ENCODE measurements at places on chromosomes 5 and 9. TPM values are rescaled to one million over a fixed set of nuclear protein-coding genes. Genes with fewer than 3 reads are reported as not detected.
A peak's percentile ranks its signal among the peaks of the same experiment; 100 is the strongest.

DNA sequence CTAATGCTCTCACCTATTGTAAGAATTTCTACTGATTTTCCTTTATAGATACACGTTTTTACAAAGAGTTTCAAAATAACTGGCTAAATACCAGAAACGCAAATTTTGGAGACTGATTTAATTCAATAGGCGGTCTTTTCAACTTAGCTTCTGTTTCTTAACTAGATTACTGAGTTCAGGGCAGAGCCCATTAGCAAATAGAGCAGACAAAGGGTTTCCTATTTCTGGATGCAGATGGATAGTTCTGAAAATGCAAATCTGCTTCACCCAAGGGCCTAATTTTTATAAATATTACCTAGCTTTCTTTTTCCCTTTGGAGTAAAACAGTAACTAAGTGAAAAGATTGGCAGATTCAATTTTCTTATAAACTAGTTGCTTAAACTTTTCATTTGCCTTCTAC, 13.6 kb upstream of the KIAA1958 start:
- DNase-seq: no peak

DNA sequence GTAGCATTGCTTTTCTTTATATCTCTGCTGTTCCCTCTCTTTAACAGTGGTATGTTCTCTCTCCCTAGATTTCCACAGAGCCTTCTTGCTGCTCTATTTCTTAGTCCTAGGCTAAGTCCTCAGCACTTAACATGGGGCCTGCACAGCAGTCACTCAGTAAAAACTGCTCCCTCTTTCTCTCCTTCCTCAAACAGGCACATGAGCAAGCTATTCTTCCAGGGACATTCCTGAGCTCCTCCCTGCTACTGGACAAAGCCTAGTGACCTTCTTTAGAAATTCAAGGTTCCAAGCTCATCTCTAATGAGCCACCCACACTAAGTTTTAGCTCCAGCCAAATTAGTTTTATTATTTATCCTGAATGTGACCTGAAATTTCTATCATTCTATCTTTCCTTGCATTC, 39.5 kb downstream of the TRIM32 start:
- no peak for DNase-seq

DNA sequence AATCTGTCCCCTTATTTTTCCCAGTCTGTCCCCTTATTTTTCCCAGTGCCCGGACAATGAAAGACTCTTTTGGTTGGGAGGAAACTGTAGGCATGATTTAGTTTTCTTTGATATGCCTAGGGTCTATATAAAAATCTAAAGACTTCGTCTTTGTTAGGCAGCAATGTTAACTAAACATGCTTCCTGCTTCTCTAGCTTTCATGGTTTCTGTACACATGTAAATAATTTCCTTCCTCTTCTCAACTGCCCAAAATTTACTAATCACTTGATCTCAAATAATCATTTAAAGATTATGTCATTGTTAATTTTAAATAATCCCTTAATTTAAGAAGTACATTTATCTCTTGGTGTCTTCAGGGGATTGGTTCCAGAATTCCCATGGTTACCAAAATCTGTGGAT, 47.8 kb upstream of the RAPGEF6 start:
- no peak for DNase-seq

DNA sequence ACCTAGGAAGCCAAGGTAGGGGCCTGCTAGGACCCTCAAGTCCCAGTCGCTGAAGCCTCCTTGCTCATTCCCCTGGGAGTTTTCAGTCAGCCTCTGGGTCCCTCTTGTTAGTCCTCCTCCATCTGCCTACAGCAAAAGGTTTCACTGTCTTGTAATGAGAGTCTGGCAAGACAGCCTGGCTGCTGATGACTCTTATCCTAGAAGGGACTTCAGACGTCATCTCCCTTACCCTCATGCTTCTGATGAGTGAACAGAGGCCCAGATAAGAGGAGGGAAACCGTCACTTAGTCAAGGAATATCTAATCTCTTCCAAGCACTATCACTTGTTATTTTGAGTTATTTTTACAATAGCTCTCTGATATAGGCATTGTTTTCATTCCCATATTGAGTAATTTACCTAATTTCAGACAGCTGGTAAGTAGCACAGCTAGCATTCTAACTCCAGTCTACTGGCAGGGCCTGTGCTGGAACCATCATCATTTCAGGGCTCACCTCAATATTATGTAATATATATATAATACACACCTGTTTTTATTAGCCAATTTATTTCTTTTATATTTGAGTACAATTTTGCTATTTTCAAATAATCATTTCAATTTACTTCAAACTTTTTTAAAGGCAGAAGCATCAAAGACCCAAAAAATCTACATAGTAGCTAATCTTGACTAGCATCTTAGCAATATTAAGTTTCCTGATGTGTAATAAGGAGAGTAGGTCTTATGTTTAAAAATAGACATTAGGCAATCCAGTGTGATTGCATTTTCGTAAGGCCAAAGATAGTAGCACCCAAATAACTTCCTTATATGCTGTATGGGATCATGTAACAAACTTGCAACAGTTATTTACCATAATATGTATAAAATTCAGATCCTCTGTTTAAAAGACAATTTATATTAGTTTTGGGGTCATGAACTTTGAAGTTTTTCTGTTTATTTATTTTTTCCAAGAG, 7.9 kb downstream of the CMYA5 start:
- DNase-seq: no peak

GRCh38 chr9:78046112-78046511, 14.5 kb upstream of the GNAQ start:
- DNase-seq: no peak

The INSL4 gene
- not detected for total RNA-seq

The SOX30 gene
- 0.12 TPM for total RNA-seq

GRCh38 chr5:74833537-74834266, 32.5 kb downstream of the FAM169A start:
- DNase-seq: no peak

GRCh38 chr9:130869250-130869649, 27.4 kb downstream of the QRFP start:
- peak; percentile 55 for DNase-seq

DNA sequence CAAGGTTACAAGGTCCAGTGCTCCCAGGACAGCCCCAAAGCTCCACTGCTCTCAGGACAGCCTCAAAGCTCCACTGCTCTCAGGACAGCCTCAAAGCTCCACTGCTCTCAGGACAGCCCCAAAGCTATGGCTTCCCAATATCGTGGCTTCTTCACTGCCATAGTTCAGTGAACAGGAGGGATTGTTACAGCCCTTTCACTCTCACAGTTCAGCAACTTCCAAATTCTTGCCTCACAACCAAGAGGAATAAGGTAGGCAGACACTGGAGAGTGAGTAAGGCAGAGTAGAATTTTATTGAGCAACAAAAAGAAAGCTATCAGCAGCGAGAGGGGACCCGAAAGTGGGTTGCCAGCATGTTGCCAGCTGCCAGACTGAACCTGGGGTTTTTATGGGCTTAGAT, 277.6 kb downstream of the CDH10 start:
- no peak for DNase-seq

The WDR38 gene
- not detected for total RNA-seq

The APBA1 gene
- 6.2 TPM for total RNA-seq

- DNase-seq: no peak
These were observed 94.5 kb downstream of the LMX1B start for GRCh38 chr9:126708178-126708577.

The SUSD3 gene
- total RNA-seq: 4.8 TPM

The FGD3 gene
- total RNA-seq: 21.6 TPM

- DNase-seq: no peak
These were observed 3.4 kb upstream of the CXCL14 start for GRCh38 chr5:135582099-135582781.

The TAF1L gene
- not detected for total RNA-seq

DNA sequence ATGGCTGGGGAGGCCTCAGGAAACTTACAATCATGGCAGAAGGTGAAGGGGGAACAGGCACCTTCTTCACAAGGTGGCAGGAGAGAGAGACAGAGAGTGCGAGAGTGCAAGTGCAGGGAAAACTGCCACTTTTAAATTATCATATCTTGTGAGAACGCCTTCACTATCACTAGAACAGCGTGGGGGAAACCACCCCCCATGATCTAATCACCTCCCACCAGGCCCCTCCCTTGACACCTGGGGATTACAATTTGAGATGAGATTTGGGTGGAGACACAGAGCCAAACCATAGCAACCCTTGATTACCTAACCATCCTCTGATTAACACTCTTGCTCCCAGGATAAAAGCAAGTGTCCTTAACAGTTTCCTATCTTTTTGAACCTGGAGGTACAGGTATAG, 21.1 kb downstream of the ADAMTS19 start:
- DNase-seq: no peak

DNA sequence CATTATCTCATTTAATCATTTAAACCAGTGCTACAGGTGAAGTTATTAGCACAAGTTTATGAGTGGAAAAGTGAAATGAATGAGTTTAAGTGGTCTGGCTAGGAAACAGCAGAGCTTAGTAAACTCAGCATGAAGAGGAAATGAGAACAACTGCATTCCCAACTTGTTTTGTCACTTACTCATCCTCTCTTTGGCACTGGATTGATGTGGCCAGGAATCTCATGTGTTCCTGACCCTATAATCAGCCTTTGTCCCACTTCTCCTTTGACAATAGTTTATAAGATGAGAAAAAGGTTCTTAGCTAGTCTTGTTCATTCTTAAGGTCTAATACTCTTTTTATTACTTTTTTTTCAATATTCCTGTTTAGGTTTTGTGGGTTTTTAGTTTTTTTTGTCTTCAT, 559.2 kb upstream of the TLE4 start:
- DNase-seq: no peak

The PANK3 gene
- 64.3 TPM for total RNA-seq

DNA sequence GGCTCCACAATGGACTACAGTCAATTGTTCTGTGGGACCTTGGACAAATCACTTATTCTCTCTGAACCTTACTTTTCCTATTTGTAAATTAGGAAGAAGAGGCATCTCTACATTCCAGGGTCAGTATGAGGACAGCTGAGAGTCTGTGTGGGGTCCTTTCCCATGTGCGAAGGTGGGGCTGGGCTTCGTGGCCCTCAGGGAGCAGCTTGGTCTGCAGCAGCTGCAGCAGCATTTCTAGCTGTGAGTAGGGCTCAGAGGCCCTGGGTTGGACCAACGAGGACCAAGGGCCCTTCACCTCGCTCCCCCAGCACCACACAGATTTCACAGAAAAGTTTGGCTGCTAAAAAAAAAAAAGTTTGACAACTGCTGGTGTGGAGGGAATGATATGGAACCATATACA, 9.4 kb upstream of the DDX41 start:
- peak; percentile 29 for DNase-seq

- DNase-seq: no peak
These were observed 6.4 kb downstream of the SPINK6 start for GRCh38 chr5:148209151-148209770.

DNA sequence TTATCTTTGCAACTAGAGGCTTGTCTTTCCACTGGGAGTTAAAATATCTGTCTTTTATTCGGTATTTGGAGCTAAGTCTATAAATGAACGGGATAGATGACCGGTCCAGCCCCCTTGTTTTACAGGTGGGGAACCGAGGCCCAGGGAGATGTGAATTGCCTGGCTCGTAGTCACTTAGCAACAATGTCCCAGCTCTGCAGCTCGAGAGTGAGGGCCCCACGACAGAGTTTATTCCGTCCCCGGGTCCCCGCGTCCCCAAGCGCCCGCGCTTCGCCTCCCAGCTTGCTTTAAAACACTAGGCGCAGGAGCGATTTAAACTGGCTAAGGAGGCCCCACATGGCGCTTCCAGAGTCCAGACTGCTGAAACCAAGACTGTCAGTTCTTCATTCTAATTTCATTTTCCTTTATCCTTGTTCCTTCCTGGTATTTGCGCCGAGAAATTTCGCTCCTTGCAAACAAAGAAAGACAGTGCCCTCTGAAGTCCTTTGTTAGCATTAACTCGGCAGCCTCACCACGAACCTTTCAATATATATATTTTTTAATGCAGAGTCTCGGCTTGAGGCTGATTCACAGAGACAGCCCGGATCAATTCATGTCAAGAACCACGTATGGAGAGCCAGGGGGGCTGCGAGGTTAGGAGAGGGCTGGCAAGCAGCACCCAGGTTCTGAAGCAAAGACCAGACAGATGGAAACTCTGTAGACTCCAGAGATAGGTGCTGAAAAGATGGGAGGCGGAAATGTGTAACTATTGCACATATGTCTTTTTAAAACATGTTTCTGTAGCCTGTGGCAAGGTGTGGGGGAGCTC, 1.4 kb upstream of the ENC1 start:
- DNase-seq: peak; percentile 70

- DNase-seq: no peak
These were observed 315.0 kb downstream of the FER start for GRCh38 chr5:109062664-109063063.

The SVEP1 gene
- total RNA-seq: 88.1 TPM

DNA sequence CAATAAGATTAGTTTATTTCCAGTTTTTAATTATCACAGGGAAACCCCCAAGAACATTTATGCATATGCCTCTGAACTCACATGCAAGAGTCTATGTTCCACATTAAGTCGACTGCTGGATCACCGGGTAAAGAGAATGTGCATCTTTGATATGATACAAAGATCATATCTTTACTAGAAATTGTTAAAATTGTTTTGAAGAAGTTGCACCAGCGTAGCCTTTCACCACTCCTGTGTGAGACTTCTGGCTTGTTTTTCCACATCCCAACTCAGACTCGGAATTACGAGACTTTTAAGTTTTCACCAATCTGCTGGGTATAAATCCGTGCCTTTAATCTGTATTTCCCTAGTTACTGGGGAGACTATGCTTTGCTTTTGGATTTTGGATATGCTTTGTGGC, 113.2 kb downstream of the CEMIP2 start:
- no peak for DNase-seq

GRCh38 chr9:16679327-16679821, 191.1 kb downstream of the BNC2 start:
- DNase-seq: no peak

DNA sequence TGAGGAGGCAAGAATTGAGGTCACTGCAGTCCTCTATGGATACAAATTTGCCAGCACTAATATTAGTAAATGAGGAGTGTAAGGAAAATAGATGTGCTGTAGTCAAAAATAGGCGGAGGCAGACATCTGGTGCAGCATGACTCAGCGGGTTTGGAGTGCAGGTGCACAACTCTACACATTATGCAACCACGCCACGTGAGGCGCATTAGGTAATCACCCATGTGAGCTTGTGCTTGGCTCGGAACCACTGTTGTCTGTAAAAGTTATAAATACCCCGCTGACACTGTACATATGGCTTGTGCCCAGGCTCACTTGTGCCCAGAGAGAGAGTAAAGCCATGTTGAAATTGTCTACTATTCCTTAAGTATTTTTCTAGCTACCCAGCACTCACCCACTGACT, 623.5 kb upstream of the NUDT12 start:
- peak; percentile 75 for DNase-seq

The ZFAND5 gene
- total RNA-seq: 204 TPM

- no peak for DNase-seq
These were observed 10.9 kb downstream of the SNCAIP start for GRCh38 chr5:122322801-122323548.

The MTRR gene
- 116 TPM for total RNA-seq

GRCh38 chr5:44943647-44944046, 134.9 kb downstream of the MRPS30 start:
- no peak for DNase-seq

The MARCHF11 gene
- total RNA-seq: not detected

The LRRC26 gene
- not detected for total RNA-seq

DNA sequence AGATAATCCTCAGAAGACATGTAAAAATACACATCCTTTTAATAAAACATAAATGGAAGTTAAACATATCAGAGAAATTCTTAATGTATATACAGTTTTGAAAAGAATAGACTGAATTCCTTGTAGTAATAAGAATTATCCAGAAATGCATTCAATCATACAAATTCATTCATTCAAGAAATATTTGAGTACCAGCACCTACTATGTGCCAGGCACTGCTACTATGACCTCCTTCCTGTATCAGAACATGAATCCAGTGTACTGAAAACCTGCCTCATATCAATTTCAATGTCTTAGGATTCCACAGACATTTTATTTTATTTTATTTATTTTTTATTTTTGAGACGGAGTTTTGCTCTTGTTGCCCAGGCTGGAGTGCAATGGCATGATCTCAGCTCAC, 13.3 kb downstream of the PRKAA1 start:
- DNase-seq: no peak
